RCC 7860 (cell line): ENCODE measurements at places on chromosomes 1 and 21.

DNA sequence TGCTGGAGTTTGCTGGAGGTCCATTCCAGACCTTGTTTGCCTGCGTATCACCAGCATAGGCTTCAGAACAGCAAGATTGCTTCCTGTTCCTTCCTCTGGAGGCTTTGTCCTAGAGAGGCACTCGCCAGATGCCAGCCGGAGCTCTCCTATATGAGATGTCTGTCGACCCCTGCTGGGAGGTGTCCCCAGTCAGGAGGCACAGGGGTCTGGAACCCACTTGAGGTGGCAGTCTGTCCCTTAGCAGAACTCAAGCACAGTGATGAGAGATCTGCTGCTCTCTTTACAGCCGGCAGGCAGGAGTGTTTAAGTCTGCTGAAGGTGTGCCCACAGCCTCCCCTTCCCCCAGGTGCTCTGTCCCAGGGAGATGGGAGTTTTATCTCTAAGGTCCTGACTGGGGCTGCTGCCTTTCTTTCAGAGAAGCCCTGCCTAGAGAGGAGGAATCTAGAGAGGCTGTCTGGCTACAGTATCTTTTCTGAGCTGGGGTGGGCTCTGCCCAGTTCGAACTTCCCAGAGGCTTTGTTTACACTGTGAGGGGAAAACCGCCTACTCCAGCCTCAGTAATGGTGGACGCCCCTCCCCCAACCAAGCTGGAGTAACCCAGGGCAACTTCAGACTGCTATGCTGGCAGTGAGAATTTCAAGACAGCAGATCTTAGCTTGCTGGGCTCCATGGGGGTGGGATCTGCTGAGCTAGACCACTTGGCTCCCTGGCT lies 205.0 kb downstream of the GPR52 start:
- DNase-seq = no peak

DNA sequence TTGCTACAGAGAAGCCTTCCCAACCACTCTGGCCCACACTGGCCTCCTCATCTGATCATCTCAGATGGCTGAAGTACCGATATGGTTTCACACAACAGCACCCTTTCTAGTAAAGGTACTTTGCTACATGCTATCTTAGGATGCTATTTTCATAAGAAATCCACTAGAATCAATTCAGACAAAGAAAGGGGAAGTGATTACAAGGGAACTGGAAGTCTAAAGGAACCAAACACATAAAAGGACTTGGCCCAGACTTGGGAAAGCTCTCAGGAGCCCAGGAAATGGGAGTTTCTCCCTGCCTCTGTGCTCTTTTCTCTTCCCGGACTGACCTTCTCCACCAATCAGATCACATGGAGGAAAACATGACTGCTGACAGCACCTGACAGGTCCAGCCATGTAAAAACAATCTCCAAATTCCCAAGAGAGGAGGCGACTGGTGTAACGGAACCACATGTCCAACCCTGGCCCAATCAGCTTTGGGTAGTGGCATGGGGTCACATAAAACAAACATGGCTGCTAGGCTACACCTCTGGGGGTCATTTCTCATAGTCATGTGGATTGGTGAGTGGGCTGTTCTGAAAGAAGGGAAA lies 12.7 kb upstream of the FOXE3 start:
- DNase-seq = no peak

GRCh38 chr1:180057883-180058396 lies 96.7 kb upstream of the QSOX1 start:
- no peak for DNase-seq

GRCh38 chr1:166960858-166961474 lies 14.4 kb downstream of the ILDR2 start:
- no peak for DNase-seq

DNA sequence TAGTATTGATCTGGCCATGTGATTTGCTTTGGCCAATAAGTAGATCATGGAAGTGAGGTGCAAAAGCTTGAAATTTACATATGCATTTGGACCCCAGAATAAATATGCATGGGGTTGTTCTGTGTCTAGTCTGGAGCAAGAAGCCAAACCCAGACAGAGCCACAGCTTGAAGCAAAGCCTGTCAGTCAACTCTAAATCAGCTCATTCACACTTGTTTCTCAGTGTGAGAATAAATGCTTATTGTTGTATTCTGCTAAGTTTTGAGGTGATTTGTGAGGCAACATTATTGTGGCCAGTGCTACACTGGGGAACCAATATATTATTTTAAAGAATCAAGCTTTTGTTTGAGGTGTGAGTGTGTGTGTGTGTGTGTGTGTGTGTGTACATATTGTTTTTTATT lies 12.2 kb upstream of the PGLYRP3 start:
- no peak for DNase-seq

DNA sequence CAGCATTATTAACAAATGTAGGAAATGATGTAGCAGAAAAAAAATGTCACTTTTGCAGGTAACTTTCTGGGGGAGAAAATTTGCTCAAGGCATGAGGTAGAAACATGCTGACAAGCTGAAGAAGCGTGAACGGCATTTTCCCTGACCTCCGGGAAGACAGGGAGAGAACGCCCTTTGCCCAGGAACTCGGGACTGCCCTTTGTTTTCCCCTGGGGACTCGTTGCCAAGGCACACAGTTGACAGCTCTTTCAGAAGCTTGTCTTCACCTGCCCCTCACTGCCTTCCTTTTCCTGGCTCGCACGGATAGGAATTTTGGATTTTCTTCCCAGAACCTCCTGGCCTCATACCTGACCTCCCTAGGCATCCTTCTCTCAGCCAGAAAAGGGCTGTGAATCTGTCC lies 52.7 kb upstream of the COA6 start:
- no peak for DNase-seq

- peak; percentile 85 for DNase-seq
Measured at GRCh38 chr1:7642781-7643529, 128.1 kb upstream of the VAMP3 start.

- DNase-seq = peak; percentile 62
Measured at GRCh38 chr1:9207086-9207485, 27.5 kb upstream of the H6PD start.

- DNase-seq = no peak
Measured at GRCh38 chr1:247923941-247924340, 748 bp upstream of the OR2AJ1 start.

GRCh38 chr1:210597555-210598134 lies 268.9 kb downstream of the HHAT start:
- peak; percentile 96 for DNase-seq

DNA sequence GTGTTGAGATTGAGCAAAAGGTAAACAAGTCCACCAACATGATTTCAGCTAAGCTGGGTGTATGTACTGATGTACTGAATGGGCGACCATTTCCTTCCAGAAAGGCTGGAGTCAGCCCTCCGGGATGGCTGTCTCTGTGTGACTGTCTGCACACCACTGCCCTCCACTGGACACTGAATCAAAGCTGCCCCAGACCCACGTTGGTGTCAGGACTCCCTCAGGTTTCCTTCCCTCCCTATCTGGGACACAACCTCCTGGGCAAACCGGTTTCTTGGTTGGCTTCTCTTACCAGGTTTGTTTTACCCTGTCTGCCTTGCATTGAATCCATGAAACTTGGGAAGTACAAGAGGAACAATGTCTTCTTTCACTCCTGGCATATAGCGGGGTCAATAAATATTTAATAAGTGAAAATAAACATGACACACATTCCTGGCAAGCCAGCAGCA lies 5.3 kb upstream of the SRP9 start:
- DNase-seq = peak; percentile 83

GRCh38 chr1:19940486-19941205 lies 17.2 kb upstream of the PLA2G2E start:
- no peak for DNase-seq

GRCh38 chr1:20998826-20999225 lies 177.9 kb downstream of the EIF4G3 start:
- DNase-seq = no peak

GRCh38 chr1:247228133-247228532 lies 27.7 kb upstream of the VN1R5 start:
- no peak for DNase-seq

DNA sequence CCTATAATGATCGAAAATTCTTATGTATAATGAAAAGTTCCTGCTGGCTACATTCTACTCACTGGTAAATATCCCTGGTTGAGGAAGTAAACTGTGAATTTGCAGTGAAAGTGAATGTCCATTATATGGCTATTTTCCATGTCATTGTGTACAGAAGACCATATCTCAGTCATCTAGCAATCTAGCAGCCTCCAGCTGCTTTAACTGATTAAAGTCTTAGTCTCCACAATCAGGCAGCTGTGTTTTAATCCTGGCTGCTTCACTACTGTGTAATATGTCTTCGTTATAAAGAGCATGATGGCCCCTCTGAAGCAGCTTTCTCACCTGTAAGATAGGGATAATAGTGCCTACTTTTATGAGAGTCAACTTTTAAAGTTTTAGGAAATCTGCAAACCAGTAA lies 11.4 kb downstream of the CLCA2 start:
- DNase-seq = no peak

DNA sequence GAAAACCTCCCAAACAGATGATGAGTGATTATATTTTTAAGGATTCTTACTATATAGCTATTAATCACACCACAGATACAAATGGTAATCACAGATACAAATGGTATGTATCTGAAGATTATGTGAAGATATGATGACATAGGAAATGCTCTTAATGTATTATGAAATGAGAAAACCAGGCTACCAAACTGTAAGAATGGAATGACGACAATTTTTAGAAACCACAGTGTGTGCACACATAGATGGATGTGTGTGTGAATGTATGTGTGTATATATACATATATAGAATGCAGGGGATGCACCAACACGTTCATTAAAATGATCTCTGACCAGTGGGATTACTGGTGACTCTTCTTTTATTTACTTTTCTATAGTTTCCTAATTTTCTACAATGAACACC lies 21.5 kb upstream of the ENAH start:
- no peak for DNase-seq

- no peak for DNase-seq
Measured at GRCh38 chr1:17955302-17956285, 152.0 kb upstream of the IGSF21 start.

DNA sequence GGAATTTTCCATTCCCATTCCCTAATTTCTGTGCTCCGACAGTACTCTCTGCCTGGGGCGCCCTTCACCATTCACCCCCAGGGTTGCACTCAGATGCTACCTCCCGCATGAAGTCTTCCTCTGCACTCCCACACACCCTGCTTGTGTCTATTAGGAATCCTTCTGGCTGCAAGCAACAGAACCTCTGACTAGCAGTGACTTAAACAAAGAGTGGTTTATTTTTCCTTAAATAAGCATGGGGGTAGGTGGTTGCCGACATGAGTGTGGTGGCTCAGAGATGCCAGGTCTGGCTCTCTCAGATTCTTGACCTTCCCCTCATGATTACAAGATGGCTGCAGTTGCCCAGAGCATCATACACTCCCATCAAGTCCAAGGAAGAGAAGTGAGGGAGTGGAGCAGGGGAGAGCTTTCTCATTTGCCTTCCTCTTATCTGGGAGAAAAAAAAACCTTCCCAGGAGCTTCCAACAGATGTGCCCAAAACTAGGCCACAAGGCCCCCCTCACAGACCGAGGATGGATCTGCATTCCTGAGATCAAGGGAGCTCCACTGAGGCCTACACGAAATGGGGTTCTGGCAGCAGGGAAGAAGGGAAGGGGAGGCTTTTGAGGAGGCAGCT lies 49.6 kb upstream of the LBR start:
- DNase-seq = no peak

- DNase-seq = peak; percentile 62
Measured at GRCh38 chr1:32801096-32801715, 16.0 kb downstream of the YARS1 start.

DNA sequence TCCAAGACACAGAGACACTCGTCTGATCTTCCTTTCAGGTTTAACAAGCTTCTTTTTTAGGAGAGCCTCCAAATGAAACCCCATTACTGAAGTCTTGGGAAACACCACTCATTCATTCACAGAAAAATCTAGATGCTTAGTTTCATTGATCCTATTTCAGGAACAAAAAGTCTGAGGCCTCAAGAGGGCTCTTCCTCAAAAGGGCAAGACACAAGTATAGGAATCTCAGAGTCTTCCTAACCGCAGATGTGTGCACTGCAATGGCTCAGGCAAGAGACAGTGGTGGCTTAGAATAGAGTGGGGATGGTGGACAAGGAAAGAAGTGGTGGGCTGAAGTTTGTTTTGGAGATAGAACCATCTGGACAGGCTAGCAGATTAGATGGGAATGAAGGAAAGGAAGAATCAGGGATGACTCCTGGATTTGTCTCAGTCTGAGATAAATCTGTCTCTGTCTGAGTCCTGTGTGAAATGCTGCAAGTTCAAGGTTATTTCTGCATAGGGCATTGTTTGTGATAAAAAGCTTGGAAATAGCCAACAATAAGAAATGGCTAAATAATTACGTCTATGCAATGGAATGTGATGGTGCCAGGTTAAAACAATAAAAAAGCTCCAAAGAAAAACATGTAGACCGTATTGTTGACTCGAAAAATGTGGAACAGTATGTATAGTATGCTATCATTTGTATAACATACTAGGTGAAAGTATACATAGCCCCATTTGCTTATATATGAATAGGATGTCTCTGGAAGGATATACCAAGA lies 8.9 kb upstream of the CTSE start:
- DNase-seq = no peak

DNA sequence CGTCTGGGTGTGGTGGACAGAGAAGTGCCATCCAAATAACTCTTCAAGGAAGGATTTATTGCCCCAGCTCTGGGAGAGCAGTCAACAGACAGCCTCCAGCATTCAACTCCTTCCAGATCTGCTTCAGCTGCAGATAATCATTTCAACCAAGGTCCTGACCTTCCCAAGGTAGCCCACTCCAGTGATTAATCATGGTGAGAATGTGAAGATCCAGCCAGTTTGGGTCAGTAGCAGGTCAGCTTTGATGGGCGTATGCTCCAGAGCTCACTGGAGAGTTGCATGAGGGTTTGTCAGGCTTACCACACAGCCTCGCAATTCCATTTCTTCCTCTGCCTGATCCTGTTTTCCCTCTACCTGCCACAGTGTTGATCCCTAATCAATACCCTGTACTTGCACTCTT lies 214.5 kb upstream of the ZRANB2 start:
- DNase-seq = no peak

GRCh38 chr1:54944610-54945392 lies 35.6 kb upstream of the TMEM61 start:
- DNase-seq = peak; percentile 60

DNA sequence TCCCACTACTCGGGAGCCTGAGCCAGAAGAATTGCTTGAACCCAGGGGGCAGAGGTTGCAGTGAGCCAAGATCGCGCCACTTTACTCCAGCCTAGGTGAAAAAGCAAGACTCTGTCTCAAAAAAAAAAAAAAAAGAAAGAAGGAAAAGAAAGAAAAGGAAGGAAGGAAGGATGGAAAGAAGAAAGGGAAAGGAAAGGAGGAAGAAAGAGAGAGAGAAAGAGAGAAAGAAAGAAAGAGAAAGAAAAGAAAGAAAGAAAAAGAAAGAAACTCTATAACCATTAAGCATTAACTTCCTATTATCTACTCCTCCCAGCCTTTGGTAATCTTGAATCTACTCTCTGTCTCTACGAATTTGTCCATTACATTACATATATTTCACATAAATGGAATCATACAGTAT lies 6.9 kb upstream of the NFASC start:
- no peak for DNase-seq

GRCh38 chr1:244077473-244078220 lies 26.6 kb downstream of the ZBTB18 start:
- no peak for DNase-seq
